Lower lobe of right lung (tissue), 2 donors: ENCODE measurements at places on chromosomes 11 and 22. TPM values are rescaled to one million over a fixed set of nuclear protein-coding genes. Genes with fewer than 3 reads are reported as not detected.

RIC3 gene
- total RNA-seq = 12.7 TPM

PICK1 gene
- total RNA-seq = 35.4 TPM

MOV10L1 gene
- 0.56 TPM for total RNA-seq

GAL gene
- total RNA-seq = not detected

VSIG10L2 gene
- not detected for total RNA-seq

- DNase-seq = peak; percentile 77
- no peak overlapping the region for H3K4me3 ChIP-seq
- H3K27me3 ChIP-seq = peaks cover 8% of the 10 kb centered on the region
- no peaks in the 10 kb centered on the region for H3K36me3 ChIP-seq
- peaks cover 25% of the 10 kb centered on the region for H3K4me1 ChIP-seq
These were observed 21.1 kb upstream of the UPK3A start for GRCh38 chr22:45263463-45264269.

DNA sequence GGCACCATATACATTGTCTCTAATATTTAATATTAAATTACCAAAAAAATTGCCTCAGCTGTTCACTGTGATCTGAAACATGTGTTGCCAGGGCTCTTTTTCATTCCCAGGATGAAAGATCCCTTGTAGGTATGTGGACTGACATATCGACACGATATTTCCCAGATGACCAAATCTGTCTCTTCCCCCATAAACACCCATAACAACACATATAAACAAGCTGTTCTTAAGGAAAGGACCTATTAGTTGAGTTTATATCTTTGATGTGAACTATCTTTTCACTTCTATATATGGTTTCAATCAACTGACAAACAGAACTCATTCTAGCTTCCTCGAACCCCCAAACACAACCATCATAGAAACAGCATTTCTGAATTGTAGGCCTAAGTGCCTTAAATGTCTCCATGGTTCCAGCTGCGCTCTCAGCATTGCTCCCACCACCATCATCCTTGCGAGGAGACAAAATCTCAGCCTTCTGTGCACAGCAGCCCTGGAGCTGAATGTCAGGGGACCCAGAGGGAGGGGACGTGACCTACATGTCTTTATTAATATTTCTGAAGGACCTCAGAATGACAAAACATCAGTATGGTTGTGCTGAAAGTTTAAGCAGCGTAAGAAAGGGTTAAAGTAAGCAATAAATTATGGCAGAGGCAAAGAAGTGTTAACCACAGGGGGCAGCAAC is 67.0 kb downstream of the ETS1 start:
- peak overlapping the region; percentile 71 for H3K4me3 ChIP-seq
- DNase-seq = no peak
- H3K36me3 ChIP-seq = no peaks in the 10 kb centered on the region
- peak overlapping the region; percentile 95 for H3K27ac ChIP-seq
- H3K4me1 ChIP-seq = peaks cover 69% of the 10 kb centered on the region

CYTH4 gene
- 45.4 TPM for total RNA-seq

POTEH gene
- not detected for total RNA-seq

- no peaks in the 10 kb centered on the region for H3K36me3 ChIP-seq
- DNase-seq = no peak
- no peak overlapping the region for H3K4me3 ChIP-seq
These were observed 7.9 kb upstream of the CTSC start for GRCh38 chr11:88345408-88345807.

GRCh38 chr11:132844956-132845696 is 687.2 kb downstream of the OPCML start:
- H3K4me3 ChIP-seq = no peak overlapping the region
- no peaks in the 10 kb centered on the region for H3K4me1 ChIP-seq
- H3K36me3 ChIP-seq = no peaks in the 10 kb centered on the region
- H3K27ac ChIP-seq = no peak overlapping the region

PANX3 gene
- not detected for total RNA-seq

EFCAB6 gene
- total RNA-seq = 5.8 TPM

GRCh38 chr22:23220485-23221350 is 40.4 kb downstream of the BCR start:
- H3K36me3 ChIP-seq = no peaks in the 10 kb centered on the region
- H3K4me1 ChIP-seq = peaks cover 100% of the 10 kb centered on the region
- H3K27ac ChIP-seq = peak overlapping the region; percentile 80
- peak; percentile 59 for DNase-seq
- no peak overlapping the region for H3K4me3 ChIP-seq

DNA sequence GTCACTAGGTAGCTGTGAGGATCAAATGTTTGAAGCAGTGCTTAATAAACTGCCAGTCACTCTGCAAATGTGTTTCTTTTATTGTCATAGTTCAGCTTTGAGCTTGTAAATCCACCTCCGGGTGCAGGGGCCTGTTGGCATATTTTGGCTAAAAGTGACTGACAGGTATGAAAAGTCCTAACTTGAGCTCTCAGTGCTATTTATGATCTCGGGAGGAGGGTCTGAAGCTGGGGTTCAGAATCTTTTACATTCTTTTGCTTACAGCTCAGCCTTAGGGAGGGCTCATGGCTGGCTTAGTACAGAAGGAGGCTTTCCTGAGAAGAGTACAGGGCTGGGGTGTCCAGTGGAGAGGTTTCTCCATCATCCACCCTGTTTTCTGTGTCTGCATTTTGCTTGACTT is 1.5 kb downstream of the ASPHD2 start:
- no peak for DNase-seq
- no peak overlapping the region for H3K4me3 ChIP-seq
- H3K27me3 ChIP-seq = no peaks in the 10 kb centered on the region
- H3K4me1 ChIP-seq = peaks cover 3% of the 10 kb centered on the region

MUC6 gene
- total RNA-seq = 0.09 TPM

DNA sequence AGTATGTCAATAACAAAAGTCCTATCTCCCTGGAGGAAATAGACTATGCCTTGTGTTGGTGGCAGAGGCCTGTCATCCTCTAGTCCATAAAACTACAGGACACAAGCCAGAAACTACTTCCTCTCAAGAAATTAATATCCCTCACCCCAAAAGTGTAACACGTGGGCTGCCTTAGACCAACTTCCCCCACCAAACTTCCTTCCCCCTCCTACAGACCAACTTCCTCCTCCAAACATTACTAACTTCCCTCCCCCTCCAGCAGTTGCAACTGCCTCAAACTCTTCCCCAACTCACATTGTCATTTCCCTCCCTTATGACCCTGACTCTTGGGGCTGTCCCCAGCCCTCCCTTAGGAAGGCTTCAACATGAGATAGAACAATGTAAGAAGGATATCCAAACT is 6.3 kb downstream of the OR52K2 start:
- H3K36me3 ChIP-seq = no peaks in the 10 kb centered on the region
- no peak overlapping the region for H3K27ac ChIP-seq
- H3K4me1 ChIP-seq = peaks cover 13% of the 10 kb centered on the region

GRCh38 chr11:46295312-46296058 is 18.0 kb downstream of the CREB3L1 start:
- H3K27me3 ChIP-seq = peaks cover 7% of the 10 kb centered on the region
- peak; percentile 77 for DNase-seq
- H3K36me3 ChIP-seq = peaks cover 5% of the 10 kb centered on the region
- H3K4me3 ChIP-seq = peak overlapping the region; percentile 63

GRCh38 chr22:45284705-45285262 is at the start of gene UPK3A:
TSS of gene UPK3A (plus strand) at chr22:45284949. CDS start at chr22:45285014, 65 bp downstream.
- DNase-seq = peak; percentile 87
- H3K36me3 ChIP-seq = no peaks in the 10 kb centered on the region
- no peak within 1 kb of the TSS for H3K27ac ChIP-seq

DNA sequence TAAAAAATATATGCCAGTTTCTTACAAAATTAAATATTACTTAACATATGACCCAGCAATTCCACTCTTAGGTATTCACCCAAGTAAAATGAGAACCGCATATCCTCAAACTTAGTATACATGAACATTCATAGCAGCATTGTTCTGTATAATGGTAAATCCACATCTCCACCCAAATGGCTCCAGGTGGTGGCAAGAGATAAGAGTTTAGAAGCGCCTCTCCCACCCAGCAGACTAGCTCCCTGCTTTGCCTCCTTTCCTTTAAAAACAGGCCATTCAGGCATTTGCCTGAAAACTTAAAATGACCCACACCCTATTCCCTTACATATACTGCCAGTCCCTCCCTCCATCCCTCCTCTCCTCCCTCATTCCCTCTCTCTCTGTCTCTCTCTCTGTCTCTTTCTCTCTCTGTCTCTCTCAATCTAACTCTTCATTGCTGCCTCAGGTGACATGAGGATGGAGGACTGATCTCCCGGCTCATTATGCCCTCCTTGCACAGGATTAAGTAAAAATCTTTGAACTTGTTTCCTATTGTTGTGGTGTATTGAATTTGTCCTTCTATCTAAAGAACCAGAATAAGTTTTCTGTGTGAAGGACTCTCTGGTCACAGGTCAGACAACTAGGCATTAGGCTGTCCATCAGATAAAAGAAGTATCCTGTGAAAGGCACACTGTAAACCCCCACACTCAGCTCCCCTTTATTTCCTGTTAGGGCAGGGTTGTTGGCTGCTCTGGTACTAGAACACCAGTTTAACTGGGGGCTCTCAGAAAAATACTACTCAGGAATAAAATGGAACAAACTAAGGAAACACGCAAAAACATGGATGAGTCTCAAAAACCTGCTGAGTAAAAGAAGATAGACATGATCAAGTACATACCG is 48.3 kb downstream of the RRP8 start:
- no peaks in the 10 kb centered on the region for H3K4me1 ChIP-seq
- H3K27ac ChIP-seq = no peak overlapping the region
- no peak overlapping the region for H3K4me3 ChIP-seq
- DNase-seq = no peak
- no peaks in the 10 kb centered on the region for H3K27me3 ChIP-seq
